Stimulated activated CD4-positive, alpha-beta T cell treated with anti-CD3 and anti-CD28 coated beads, TNF-alpha, amount 100 ng/mL, for 48 hours (primary cell): ENCODE measurements at places on chromosomes 4 and X.

DNA sequence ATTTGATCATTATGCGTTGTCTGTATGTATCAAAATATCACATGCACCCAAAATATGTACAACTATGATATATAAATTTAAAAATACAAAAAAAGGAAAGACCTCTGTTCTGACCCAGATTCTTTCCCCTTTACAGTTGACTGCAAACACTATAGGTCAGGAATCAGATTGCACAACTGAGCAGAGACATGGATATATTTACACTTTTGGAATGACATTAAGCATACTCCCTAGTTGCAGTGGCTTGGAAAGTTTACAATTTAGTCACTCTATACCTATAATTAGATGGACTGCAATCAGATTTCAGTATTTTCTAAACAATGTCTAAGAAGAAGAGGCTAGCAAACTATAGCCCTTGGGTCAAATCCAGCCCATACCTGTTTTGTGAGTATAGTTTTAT is 98.5 kb upstream of the INPP4B start:
- no peak for DNase-seq

- DNase-seq: no peak
Measured at GRCh38 chrX:45781901-45782553, 581.4 kb upstream of the DIPK2B start.

DNA sequence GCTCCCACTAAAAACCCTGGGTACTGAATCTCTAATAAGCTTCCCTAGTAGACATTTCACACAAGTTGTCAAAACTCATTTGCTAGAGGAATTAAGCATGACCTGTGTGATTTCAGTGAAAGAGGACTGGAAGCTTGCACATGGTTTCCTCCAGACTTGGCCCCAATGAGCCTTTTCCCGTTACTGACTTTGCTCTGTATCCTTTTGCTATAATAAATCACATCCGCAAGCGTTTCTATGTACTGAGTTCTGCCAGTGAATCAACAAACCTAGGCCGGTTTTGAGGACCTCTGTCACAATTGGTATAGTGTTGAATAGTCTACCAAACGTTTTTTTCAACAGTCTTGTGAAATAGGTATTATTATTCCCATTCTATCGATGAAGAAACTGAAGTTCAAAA is 8.2 kb downstream of the ATP11C start:
- DNase-seq: no peak

DNA sequence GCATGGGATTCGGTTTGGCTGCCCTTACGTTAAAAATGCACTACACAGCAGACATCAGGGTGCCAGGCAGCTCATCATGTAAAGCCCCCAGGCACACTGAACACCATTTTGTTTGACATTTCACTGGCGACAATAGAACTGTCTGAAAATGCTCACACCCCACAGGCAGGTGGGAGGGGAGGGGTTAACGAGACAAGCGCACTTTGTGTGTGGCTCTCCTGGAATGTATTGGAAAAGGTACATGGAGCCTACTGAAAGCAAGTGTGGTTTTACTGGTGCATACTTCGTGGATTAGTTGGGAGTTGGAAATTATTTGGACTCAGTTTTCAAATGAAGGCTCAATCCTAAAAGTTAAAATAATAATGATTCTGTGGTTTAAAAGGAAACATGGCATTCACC is 31.6 kb upstream of the PPARGC1A start:
- DNase-seq: no peak

DNA sequence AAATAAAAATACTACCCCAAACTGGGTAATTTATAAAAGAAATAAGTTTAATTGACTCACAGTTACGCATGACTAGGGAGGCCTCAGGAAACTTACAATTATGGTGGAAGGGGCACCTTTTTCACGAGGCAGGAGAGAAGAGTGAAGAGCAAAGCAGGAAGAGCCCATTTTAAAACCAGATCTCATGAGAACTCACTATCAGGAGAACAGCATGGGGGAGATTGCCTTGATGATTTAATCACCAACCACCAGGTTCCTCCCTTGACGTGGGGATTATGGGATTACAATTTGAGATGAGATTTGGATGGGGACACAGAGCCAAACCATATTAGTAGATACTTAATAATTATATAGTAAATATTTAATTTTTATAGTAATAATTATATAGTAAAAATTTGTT is 10.1 kb downstream of the CISD2 start:
- no peak for DNase-seq

GRCh38 chr4:80967346-80967745 is 63.2 kb upstream of the BMP3 start:
- DNase-seq: no peak

DNA sequence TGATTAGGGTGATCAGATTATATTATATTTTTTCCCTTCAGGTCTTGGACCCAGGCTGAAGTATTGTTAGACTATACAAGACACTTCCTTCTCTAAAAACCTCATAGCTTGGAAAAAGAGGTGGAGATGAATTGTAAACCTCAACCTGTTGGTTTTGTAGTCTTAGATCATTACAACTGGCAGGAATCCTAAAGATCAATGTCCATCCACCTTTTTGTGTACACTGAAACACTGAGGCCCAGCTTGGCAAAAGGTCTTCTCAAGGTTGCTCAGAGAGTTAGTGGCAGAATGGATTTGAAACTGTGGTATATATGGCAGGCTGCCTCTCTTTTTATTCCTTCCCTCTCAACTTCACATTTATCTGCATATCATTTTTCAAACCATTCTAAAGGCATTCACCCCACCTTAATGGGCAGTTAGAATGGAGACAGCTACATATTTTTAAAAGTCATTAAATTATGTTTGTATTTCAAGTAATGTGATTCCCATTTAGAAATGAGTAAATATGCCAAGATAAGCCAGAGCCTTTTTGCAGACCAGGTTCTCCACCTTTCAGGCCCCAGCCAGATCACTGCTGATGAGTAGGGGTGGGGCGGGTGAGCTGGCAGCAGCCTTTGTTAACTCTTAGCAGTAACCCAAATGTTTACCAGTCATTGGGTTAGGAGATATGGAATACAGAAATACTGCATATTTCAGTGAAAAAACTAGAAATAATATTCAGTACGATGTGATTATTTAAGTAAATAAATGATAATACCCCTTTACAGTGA is 243.2 kb upstream of the F9 start:
- no peak for DNase-seq

DNA sequence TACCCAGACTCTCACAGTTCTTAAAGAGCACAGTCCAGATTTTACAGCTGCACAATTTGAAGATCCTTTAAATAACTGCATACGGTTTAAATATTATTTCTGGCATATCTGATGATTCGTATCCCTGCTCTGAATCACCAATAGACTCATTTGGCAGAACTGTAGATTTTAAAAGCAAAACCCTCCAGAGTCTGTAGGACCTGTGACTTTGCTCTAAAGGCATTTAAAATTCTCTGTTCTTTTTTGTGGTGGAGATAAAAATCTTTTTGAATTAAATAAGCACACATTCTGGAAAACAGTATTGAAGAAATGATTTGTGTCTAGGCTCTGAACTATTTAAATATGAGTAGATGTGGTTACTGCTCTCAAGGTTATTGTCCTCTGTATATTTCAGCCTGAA is 246.2 kb upstream of the PITX2 start:
- DNase-seq: no peak

DNA sequence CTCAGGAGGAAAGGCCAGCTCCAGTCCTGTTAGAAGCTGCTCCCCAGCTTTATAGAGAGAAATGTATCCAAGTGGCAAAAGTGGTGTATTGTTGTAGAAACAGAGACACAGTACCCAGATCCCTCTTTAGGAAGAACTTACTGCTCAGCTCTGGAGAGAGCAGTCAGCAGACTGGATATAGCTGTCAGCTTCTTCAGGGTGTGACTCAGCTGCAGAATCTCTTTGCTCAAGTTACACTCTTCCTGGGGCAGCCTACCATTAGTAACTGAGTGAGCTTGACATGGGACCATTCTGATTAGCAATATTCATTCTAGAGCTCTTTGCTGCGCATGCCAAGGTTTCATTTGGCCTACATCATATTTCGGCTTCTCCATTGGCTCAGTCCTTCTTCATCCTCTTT is 40.5 kb downstream of the ATP1B4 start:
- DNase-seq: no peak

DNA sequence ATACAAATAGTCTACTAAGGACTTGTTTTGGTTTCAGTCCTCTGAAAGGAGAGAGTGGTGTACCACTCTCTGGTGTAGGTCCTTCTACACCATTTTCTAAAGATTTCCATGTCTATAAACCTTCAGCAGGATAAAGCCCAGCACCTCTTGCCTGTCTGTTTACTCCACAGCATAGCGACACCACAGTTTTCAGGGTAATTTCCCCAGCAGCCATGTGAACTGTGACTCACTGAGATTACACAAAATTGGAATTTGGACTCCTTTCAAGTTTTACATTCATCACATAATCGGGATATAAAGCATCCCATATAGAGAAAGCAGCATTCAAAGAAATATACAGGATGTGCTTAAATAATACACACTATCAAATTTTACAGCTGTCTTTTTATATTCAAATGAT is 229.6 kb downstream of the PRDM5 start:
- DNase-seq: no peak

GRCh38 chrX:1442724-1443367 is 9.9 kb downstream of the ASMTL start:
- DNase-seq: no peak

- no peak for DNase-seq
Measured at GRCh38 chr4:79317711-79318110, 8.2 kb downstream of the NAA11 start.

GRCh38 chrX:96770315-96770714 is 85.7 kb downstream of the DIAPH2 start:
- DNase-seq: no peak

GRCh38 chrX:42248226-42248625 is 324.9 kb upstream of the CASK start:
- no peak for DNase-seq

- DNase-seq: no peak
Measured at GRCh38 chr4:105184316-105184980, 37.8 kb downstream of the TET2 start.

- DNase-seq: no peak
Measured at GRCh38 chr4:153146031-153146430, 58.2 kb upstream of the TRIM2 start.

GRCh38 chrX:100120956-100121355 is 289.1 kb downstream of the PCDH19 start:
- no peak for DNase-seq

GRCh38 chrX:71239781-71240180 is 14.2 kb downstream of the ZMYM3 start:
- DNase-seq: no peak

GRCh38 chrX:1185561-1185960 is 26.9 kb downstream of the CRLF2 start:
- no peak for DNase-seq

- DNase-seq: no peak
Measured at GRCh38 chrX:136879001-136879687, 1.4 kb downstream of the RBMX start.

- DNase-seq: no peak
Measured at GRCh38 chrX:107831071-107831730, 5.5 kb downstream of the MID2 start.

GRCh38 chr4:95585016-95585695 is 36.4 kb upstream of the UNC5C start:
- DNase-seq: no peak

DNA sequence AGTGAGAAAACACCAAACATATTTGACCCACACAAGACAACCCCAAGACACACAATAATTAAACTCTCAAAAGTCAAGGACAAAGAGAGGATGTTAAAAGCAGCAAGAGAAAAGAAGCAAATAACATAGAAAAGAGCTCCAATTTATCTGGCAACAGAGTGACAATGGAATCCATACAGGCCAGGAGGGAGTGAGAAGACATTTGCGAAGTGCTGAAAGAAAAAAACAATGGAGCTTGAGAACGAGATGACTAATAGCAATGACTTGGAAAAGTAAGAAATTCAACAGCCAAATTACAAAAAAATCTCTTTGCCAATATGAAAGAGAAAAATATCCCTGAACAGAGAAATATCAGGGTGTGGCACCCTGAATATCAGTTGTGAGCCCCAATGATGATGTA is 61.6 kb downstream of the MAD2L1 start:
- no peak for DNase-seq

GRCh38 chrX:1336948-1337779 is 579 bp downstream of the IL3RA start:
- DNase-seq: no peak

GRCh38 chr4:156959298-156959702 is 12.3 kb downstream of the PDGFC start:
- no peak for DNase-seq

GRCh38 chrX:143935601-143936000 is 51.7 kb downstream of the UBE2NL start:
- no peak for DNase-seq

DNA sequence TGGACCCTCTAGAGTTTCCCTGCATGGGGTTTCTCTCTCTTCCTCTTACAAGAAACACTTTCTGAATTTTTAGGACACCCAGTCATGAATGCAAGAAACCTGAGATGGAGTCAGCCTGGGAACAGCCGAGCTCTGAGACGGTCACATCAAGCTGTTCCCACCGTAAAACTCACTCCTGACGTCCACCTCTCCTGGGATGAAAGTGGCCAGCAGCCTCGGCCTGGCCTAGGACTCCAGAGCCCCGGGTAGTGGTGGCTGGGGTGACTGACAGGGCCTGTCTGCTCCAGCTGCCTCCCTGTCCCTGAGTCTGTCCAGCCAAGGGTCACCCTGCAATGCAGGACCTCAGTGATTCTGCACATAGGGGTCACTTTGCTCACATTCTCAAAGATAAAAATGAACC is 217.8 kb downstream of the SHOX start:
- no peak for DNase-seq

DNA sequence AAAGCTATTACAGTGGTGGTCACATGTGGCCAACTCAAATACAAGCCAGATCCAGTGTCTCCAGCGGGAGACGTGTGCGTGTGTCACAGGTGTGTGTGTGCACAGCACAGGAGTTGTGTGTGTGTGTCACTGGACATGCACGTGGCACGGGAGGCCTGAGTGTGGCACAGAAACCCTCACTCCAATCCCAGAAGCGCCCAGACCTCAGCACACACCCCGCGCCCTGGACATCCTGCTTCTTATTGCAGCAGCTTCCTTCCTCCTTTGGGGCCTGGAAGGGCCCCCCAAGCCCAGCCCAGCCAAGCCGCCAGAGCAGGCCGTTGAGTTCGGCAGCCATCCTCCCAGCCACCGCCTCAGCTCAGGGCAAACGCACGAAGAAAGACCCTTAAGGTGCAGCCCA is 37.9 kb downstream of the ACOX3 start:
- DNase-seq: no peak

- no peak for DNase-seq
Measured at GRCh38 chr4:5575941-5576340, 132.4 kb downstream of the EVC2 start.

GRCh38 chr4:94689155-94689860 is 68.4 kb upstream of the BMPR1B start:
- no peak for DNase-seq

DNA sequence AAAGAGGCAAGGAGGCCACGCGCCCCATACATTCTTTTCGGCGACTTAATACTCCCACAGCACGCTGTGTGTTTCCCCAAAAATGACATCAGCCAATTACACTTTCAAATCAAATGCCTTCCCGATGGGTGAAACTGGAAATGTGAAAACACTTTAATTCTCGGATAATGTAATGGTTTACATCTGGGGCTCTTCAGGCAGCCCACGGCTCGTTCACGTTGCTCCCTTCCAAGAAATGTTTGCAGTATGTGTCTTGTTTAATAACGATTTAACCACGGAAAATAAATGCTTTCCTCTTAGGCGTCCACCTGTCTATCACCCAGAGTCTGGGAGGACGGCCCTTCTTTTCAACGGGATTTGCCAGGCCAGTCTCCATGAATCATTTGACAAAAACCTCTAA is 272.5 kb downstream of the SHOX start:
- no peak for DNase-seq

GRCh38 chrX:12984603-12985319 is 9.9 kb downstream of the TMSB4X start:
- no peak for DNase-seq
